ENCODE measurements at places on chromosomes 1 and 21. TPM values are rescaled to one million over a fixed set of nuclear protein-coding genes. Genes with fewer than 3 reads are reported as not detected.

- peak; percentile 71 for DNase-seq
Measured at GRCh38 chr1:229664133-229664689, 38.2 kb downstream of the URB2 start.

GRCh38 chr1:168826269-168826668 lies 97.3 kb upstream of the DPT start:
- DNase-seq, result no peak

GRCh38 chr1:208232662-208233038 lies 11.5 kb downstream of the PLXNA2 start:
- no peak for DNase-seq

DNA sequence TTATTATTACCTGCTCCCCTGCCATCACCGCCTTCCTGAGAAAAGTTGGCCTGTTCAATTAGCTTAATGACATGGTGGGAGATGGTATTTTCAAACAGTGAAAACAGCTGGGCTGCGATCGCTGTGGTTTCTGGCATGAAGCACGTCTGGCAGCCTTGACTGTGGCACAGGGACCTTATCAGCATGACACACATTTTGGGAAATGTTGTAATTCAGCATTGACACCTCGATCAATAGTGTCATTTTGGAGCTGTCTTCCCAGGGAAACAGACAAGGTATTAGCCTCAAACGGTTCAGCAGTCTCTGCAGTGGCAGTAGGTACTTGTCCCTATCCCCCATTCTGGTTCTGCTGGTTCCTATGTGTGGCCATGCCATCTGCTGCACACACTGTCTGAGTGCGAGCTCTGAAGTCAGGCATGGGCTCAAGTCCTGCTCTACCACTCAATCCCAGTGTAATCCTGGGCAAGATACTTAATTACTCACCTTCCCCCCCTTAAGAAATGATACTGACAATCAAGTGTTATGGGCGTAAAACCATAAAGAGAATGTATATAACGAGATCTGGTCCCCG lies 154.5 kb upstream of the KCND3 start:
- no peak for DNase-seq

- DNase-seq, result no peak
Measured at GRCh38 chr21:44590311-44590721, 2.0 kb downstream of the KRTAP10-6 start.

- no peak for DNase-seq
Measured at GRCh38 chr1:101284021-101284420, 47.2 kb downstream of the S1PR1 start.

DNA sequence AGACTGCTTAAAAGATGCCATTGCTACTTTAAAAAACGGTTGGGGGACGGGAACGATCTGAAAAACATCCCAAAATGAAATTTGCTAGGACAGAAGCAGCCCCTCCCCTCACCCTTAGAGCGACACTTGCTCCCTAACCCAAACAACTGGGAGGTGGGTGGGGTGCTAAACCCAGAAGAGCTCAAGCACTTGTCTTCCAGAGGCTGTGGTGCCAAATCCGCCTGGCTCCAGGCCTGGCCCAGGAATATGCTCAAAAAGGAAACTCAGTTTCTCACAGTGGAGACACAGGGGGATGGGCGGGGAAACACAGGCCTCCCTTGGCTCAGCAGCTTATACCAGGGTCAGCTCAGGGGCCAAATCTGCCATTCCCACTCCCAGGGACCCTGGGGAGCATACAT lies 644 bp upstream of the PBXIP1 start:
- peak; percentile 93 for DNase-seq

DNA sequence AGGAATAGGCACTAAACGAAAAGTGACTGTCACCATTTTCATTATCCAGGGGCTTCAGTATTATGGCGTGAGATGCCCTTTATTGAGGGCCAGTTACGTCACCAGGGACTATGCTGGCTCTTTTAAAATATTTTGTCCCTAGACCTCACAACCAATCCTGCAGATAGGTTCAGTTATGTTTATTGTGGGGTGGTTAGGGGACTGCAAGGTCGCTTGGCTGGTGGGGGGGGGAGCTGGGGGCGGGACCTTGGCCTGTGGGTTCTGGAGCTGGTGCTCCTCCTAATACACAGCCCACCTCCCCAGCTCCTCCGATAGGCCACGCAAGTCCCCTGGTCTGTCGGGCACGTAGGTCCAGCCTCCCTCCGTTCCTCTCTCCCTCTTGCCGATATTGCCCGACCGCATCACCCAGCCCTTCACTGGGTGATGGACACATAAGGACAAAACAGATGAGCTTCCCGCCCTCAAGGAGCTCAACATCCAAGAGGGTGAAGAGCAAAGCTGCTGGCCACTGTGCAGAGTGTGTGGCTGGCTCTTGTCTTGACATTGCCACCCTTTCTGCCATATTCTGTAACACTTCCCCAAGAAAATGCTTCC lies 271.8 kb downstream of the MATN1 start:
- DNase-seq, result no peak

DNA sequence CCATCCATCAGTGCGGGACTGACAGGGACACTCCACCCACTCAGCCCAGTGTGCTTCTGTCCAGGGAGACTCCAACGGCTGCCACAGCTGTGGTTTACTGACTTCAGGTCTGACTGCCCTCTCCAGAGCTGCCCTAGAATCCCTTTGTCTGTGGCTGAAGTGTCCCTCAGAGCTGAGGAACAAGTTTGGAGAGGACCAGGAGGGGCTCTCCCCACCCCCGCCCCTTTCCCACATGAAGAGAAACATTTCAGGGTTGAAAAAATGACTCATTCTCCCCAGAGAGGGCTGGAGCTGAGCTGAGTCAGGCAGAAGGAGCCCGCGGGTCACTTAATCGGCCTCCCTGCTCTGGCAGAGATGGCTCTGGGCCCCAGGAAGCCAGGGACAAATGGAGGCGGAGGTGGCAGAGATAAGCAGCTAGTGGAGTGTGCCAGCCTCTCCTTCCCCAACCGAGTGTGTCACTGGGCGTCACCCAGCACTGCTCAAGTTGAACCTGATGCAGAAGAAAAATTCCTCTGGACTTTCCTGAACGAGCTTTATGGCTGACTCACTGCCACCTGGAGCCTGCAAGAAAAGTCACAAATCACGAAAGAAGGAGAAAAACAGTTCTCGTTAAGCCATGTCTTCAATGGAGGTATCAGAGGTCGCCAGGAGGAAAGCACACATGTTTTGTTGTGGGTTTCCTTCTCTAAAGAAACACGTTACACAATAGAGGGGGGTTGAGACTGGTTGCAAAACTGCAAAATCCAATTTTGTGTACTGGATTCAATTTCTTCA lies 34.3 kb upstream of the ECE1 start:
- peak; percentile 75 for DNase-seq

GRCh38 chr1:117335376-117336086 lies 31.7 kb upstream of the MAN1A2 start:
- no peak for DNase-seq

DNA sequence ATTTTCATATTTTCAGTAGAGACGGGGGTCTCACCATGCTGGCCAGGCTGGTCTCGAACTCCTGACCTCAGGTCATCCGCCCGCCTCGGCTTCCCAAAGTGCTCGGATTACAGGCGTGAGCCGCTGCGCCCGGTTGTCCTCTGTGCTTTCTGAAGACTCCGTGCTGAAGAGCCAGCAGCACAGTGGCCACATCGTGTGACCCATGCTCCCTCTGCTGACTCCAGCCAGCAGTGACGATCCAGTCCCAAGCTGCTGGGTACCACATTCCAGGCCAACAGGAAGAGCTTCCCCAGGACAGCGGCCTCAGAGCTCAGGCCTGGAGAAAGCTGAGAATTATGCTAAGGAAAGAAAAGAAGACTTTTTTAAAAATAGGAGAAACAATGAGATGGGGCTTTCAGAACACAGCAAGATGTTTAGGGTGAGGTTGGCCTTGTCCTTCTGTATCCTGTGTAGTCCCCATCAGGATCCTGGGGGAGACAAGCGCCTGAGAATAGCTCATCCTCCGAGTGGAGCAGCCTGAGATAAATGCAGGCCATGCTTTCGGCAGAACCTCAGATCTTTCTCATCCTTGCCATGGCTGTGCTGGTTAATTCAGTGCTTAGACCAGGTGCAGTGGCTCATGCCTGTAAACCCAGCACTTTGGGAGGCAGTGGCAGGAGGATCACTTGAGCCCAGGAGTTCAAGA lies 207.1 kb downstream of the SLC35F3 start:
- peak; percentile 72 for DNase-seq

GRCh38 chr21:25639551-25640201 lies 618 bp downstream of the JAM2 start:
- DNase-seq, result peak; percentile 72

GRCh38 chr1:229696385-229696784 lies 70.3 kb downstream of the URB2 start:
- DNase-seq, result no peak

GRCh38 chr1:196355206-196355786 lies 252.9 kb downstream of the KCNT2 start:
- DNase-seq, result peak; percentile 37

GRCh38 chr1:47881505-47882442 lies 115.4 kb downstream of the TRABD2B start:
- peak; percentile 74 for DNase-seq

DNA sequence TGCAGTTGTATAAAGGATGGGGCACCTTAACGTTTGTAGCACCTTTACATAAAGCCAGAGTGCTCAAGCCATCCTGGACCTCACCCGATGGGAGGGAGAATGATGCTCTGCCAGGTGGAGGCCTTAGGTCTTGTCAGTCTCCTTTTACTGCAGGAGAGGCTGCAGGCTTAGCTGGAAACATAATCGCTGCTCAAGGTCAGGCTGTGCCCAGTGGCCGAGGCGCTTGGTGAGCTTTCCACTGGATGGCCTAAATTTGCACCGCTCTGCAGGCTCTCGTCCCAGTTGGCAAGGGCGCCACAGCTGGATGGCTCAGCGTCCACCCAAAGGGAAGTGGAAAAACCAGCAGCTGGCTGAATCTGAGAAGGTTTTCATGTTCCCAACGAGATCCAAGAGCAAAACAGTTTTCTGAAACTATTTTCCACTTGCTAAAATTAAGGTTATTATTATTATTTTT lies 438.9 kb downstream of the CAMTA1 start:
- peak; percentile 72 for DNase-seq

GRCh38 chr1:205709059-205709398 lies 28.7 kb upstream of the SLC45A3 start:
- DNase-seq, result peak; percentile 51

DNA sequence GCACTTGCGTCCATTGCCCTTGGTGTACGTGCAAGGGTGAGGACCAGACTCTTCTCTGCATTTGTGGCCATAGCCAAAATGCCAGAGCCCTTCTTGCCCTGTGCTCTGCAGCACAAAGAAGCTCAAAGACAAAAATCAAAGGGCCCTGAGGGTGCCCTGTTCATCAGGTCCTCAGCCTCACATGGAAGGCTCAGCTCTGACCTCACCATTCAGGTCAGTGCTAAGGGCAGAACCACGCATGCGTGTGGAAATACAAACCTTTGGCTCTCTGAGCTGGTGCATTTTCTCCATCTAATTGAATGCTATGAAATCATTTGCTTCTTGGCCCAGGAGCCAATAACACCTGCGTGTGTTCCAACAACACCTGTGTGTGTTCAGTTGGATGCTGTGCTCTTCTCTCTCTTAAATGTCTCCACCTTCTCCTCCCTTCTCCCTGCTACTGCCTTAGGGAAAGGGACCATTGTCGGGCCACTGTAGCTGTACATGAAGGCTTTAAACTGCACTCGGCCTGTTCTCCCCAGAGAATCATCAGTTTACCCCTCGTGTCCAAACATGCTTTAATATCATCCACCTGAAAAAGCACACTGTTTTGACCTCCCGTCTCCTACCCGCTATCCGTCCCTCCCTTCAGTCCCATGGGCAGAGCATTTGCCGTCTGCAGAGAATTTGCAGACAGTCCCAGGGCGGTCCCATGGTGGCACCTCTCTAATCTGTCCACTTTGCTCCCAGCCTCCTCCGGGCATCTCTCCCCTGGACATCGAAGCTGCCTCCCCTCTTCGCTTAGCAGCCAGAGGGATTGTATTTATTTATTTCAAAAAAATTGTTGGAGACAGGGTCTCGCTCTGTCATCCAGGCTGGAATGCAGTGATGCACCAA lies 60.6 kb downstream of the EVA1C start:
- no peak for DNase-seq

DNA sequence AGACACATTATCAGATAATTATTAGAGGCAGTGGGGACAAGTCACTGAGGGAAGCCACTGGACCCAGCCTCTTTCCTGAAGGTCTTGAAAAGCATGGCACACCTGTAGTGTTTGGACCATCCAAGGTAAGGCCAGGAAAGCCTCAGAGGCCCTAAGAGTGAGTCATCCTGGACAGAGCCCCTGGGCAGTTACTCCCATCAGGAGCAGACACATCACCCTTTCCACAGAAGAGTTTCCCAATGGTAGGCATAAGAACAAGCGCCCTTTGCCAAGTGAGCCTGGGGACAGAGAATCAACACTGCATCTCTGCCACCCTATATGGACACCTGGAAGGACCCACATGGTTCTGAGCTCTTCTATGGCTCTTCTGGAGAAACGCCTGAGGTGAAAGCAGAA lies 136.0 kb downstream of the PLXNA2 start:
- no peak for DNase-seq

GRCh38 chr1:56286956-56287355 lies 292.4 kb downstream of the PLPP3 start:
- DNase-seq, result no peak

DNA sequence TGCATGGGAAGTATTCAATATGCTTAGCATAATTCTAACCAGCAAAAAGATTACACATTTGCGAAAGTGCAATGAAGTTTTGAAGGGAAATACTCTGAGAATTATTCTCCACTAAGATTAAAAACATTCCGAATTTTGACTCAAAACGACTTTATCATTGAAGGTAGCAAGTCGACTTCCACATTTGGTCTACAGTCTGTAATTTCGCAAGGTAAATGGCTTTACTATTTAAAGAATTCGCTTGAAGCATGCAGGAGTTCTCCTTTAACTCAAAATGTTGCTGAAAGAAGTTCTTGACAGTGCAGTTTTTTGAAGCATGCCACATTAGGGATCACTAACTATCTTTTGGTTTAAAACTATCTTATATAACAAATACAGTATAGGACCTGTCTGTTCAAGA lies 161.0 kb upstream of the HP1BP3 start:
- no peak for DNase-seq

- DNase-seq, result peak; percentile 30
Measured at GRCh38 chr1:234214911-234215892, 158.1 kb upstream of the COA6 start.

DNA sequence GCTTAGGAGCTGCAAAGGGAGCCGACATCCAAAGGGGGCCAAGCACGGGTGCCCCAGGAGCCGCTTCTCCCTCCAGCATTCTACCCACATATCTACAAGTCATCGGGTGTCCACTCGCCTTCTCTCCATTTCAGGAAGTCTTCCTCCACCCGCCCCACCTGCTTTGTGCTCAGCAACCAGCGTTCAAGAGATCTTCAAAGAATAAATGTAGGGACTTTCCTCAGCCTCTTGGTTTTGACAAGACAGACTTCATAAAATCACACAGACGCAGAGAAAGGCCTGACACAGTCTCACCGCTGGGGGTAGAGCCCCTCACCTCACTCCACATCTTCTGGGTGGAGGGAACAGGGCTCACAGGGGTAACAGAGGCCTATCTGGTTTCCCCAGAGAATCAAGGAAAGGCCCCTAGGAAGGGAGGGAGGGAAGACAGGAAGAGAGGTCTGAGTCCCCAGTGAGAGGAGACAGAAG lies 49.5 kb downstream of the SSBP3 start:
- no peak for DNase-seq

Gene OR2M2
- total RNA-seq, result not detected

Gene RNU1-1
- total RNA-seq, result under 0.01 TPM

Gene GSTM1
- not detected for total RNA-seq

Gene IL19
- not detected for total RNA-seq

Gene PALMD
- total RNA-seq, result 147 TPM

Gene SLC25A33
- 2.1 TPM for total RNA-seq

Gene ANXA9
- 1.6 TPM for total RNA-seq

Gene TOMM40L
- total RNA-seq, result 11.3 TPM

Gene FAM131C
- total RNA-seq, result 0.72 TPM

Gene PPIAL4G
- not detected for total RNA-seq

Gene TRIM62
- 4.4 TPM for total RNA-seq

Gene PLA2G2A
- 1.7 TPM for total RNA-seq
